ENCODE measurements at places on chromosomes 1 and 21.

DNA sequence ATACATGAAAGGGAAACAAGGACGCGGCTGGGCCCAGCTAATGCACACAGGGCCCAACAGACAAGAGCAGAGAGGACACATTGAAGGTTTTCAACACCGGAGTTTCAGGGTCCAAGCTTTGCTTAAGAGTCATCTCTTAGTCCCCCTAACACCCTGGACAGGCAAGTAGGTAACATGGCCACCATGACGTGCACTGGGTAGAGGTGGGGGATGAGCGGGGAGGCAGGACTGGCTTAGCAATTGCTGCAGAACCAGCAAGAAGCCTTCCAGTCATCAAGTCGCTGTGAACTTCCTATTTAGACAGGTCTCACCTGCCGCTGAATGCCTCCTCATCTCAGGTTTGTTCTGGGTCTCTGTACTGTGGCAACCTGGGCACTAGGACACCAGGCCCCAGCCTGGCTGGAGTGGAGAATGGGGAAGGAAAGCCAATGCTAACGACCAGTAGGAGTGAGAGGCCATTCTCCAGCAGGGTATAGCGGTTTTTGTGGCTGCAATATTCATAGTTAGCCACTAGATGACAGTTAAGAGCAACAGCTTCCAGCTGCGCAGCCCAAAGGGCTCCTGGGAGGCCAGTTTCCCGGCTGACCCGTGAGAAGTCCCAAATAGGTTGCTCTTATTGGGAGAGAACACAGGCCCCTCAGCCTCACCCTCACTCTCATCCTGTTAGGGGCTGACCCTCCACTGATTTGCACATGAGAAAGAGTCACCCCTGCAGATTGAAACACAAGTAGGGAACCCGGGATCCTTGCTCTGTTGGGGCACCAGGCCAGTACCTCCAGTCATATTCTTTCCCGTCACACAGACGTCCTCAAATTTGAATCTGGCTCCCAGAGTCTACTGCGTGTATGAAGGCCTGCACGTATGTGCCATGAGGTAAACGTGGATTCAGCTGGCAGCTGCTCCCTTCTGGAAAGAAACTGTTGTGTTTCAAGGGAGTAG is 6.0 kb upstream of the PIGC start:
- DNase-seq: no peak

- no peak for DNase-seq
Measured at GRCh38 chr1:240947438-240948224, 335.7 kb upstream of the GREM2 start.

DNA sequence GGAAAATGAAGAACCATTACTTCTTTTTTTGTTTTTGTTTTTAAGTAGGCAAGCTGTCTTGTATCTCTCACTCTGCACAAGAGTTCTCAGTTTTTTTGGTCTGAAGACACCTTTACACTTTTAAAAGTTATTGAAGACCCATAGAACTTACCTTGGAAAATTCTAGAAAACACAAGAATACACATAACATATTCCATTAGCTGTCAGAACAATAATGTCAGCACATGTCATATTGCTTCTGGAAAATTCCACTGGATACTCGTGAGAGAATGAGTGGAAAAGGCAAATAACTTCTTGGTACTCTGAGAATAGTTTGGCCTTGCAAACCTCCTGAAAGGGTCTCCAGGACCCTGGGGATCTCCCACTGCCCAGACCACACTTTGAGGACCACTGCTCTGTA is 4.8 kb downstream of the FBXO28 start:
- no peak for DNase-seq

GRCh38 chr1:244207042-244207934 is 156.2 kb downstream of the ZBTB18 start:
- no peak for DNase-seq

DNA sequence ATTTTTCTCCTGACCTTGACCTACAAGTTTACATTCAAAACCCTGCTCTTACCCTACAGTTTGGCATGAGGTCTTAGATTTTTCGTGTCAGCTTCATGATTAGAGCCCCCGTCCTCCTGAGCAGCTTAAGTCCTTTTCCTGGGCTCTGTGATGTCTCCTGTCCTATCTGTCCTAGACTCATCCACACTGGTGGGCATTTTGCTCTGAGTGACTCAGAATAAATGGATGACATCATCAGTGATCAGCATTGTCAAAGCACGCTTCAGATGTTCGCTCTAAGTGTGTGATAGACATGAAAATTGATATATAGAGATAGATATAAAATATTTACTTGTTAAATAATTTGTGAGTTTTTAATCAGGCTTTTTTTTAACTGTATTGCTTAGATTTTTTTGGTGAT is 21.8 kb downstream of the RGS13 start:
- no peak for DNase-seq

GRCh38 chr1:208189183-208189582 is 55.0 kb downstream of the PLXNA2 start:
- no peak for DNase-seq

- DNase-seq: no peak
Measured at GRCh38 chr1:214658785-214659184, 55.8 kb downstream of the CENPF start.

GRCh38 chr1:210250998-210251679 is 18.5 kb downstream of the SERTAD4 start:
- DNase-seq: no peak

- no peak for DNase-seq
Measured at GRCh38 chr1:192943522-192943921, 115.6 kb downstream of the UCHL5 start.

GRCh38 chr1:58893257-58893869 is 109.5 kb upstream of the JUN start:
- no peak for DNase-seq

- no peak for DNase-seq
Measured at GRCh38 chr1:155962599-155963211, 15.6 kb downstream of the ARHGEF2 start.

DNA sequence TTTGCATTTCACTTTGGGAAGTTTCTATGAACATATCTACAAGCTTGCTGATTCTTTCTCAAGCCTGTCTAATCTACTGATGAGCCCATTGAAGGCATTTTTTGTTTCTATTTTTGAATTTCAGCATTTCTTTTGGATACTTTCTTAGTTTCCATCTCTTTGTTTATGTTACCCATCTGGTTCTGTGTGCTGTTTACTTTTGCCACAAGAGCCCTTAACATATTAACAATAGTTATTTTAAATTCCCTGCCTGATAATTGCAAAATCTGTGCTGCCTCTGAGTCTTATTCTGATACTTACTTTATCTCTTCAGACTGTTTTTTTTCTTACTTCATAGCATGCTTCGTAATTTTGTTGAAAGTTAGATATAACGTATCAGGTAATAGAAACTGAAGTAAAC is 75.8 kb upstream of the ZRANB2 start:
- no peak for DNase-seq

DNA sequence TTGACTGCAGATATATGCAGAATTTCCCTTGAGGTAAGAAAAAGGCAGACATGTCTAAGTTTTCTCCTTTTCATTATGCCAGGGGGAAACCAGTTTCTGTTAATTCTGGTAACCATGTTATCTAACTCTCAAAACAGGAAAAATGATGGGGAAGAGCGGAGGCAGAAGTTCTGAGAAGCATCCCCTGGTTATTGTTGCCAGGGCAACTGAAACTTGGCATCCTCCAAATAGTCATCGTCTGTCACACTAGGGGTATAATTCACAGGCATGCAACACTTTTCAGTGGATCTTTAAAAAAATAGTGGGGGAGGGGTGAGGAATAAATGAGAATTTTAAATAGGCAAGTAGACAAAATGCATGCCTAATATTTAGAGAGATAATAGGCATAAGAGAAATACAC is 715.3 kb upstream of the CXADR start:
- DNase-seq: no peak

GRCh38 chr1:6130036-6130435 is 50.1 kb downstream of the CHD5 start:
- DNase-seq: no peak

DNA sequence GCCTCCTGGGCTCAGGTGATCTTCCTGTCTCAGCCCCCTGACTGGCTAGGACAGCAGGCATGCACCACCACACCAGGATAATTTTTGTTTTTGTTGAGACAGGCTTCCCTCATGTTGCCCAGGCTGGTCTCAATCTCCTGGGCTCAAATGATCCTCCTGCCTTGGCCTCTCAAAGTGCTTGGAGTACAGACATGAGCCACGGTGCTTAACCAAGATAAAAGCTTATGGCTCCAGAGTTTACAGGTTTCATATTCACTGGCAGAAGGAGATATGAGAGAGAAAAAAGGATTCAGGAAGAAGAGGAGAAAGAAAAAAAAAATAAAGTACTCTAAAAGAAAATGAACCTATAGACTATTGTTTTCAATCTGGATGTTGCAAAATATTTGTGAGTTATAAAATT is 748.8 kb upstream of the NCAM2 start:
- DNase-seq: no peak

DNA sequence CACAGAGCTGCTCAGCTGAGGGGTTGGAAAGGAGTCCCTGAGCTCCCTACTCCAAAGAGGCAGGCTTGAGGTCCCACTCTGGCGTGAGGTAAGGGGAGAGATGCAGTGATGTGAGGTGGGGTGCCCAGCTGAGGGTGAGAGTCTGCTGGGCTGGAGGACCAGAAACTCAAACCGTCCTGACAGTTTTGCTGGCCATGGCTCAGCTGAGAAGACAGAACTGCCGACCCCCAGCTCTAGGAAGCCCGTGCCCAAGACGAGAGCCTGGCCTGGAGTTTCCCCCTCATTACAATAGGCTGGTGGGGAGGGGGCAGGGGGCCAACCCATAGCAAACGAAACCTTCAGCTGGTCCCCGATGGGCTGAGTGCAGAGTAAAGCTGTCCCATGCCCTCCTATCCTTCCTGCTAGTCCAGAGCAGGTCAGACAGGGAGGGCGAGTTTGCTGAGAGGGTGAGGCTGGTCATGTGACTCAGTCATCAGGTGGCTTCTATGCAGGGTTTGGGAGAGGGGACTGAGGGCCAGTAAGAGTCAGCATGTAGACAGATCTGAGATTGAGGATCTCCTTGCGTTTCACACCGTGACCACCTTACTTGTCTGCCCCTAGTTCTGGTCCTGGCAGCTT is 129.3 kb downstream of the PRDM2 start:
- no peak for DNase-seq

- no peak for DNase-seq
Measured at GRCh38 chr21:36204980-36205379, 48.4 kb downstream of the DOP1B start.

DNA sequence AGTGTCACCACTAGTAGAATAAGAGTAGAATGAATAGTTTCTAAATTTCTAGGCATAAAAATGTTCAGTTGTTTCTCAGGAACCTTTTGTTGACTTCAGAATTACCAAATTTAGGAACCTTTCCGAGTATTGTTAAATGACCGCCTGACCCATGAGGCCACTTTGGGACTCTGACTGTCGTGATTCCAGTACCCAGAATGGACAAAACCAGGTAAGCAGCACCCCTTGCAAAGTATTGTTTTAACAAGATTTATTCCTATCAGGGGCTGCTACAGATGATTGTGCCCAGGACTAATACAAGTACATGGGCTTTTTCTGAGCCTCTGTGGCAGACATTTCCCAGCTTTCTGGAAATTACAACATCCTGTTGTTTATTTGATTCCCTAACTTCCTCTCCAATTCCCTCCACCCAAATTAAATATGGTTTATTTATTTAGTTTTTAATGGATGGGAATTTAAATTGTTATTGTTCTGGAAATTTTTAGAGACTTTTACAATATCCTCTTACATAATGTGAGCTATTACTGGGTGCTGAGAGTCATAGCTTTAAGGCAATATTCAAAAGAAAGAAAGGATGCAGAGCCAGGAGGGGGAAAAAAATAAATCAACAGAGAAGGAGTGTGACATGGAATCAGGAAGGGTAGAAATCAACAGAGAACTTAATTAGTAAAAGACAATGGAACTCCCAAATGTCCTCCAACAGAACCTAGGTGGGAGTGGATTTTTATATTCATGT is 37.4 kb upstream of the NTPCR start:
- DNase-seq: no peak

GRCh38 chr1:113616156-113616555 is 143.1 kb downstream of the PHTF1 start:
- DNase-seq: no peak

- no peak for DNase-seq
Measured at GRCh38 chr1:190497565-190497964, 19.9 kb upstream of the BRINP3 start.

- no peak for DNase-seq
Measured at GRCh38 chr1:157240495-157241184, 102.4 kb upstream of the ETV3 start.

GRCh38 chr1:206924592-206925105 is 2.9 kb upstream of the FCMR start:
- DNase-seq: peak; percentile 18

- no peak for DNase-seq
Measured at GRCh38 chr1:159848326-159848725, 14.1 kb downstream of the VSIG8 start.

DNA sequence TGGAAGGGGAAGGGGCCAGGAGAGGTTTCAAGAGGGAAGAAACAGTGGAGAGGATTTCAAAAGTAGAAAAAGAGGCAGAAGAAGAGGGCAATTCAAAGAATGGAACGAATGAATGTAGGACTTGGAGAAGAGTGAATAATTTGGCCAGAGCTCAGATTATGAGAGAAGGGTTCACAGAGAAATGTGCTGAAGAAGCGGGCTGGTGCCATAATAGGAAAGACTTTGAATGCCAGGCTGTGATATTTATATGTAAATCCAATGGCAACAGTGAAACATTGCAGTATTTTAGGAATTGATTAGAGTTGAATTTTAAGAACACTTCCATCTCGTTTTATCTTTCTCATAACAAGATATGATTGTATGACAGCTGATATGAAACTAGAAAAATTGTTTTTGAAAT is 36.0 kb upstream of the ANGPTL7 start:
- DNase-seq: no peak

- DNase-seq: no peak
Measured at GRCh38 chr1:96465441-96465840, 256.1 kb upstream of the PTBP2 start.

GRCh38 chr1:53893999-53894636 is at the start of gene DIO1:
Gene DIO1 (plus strand): TSS chr1:53894187. CDS start chr1:53894211, 24 bp downstream.
- DNase-seq: no peak

DNA sequence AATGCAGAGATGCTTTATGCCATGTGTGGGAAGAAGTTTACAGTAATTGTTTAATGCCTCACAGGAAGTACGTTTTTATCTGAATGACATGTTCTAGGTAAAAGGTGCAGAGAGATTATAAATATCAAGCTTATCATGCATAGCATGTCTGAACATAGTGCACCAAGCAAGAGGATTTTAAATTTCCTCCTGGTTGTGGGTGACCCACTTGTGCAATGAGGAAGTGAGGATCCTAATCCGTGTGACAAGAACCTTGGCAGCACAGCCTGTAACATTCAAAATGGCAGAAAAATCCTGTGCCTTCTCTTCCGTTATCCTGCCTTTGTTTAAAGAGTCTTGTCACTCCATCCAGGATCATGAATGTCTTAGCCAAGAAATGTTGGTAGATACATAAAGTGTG is 75.6 kb downstream of the PLA2G4A start:
- no peak for DNase-seq
